ENCODE measurements at places on chromosomes 2 and 18.

- DNase-seq: no peak
Measured at GRCh38 chr18:25732862-25733261, 357.6 kb downstream of the SS18 start.

DNA sequence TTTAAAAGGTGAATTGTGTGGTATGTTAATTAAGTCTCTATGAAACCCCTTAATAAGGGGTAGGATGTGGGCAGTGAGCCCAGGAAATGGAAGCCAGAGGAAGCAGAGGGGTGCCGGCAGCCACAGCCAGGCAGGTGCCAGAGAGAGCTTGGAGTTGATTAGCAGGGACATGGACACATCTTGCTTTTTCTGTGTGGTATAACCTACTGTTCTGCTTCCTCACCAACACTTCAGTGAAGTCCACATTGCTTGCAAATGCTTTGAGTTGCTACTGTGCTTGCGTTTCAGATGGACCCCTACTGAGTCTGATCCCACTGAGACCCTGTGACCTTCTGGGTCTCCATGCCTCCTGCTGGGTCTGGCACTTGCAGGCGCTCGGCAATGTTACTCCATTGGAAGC lies 30.3 kb upstream of the ARHGEF4 start:
- DNase-seq: no peak

- no peak for DNase-seq
Measured at GRCh38 chr2:238123991-238124470, 14.4 kb upstream of the KLHL30 start.

GRCh38 chr18:50334546-50335152 lies 40.2 kb upstream of the SKA1 start:
- no peak for DNase-seq

Measured in large intestine (tissue), 12 donors.